ENCODE measurements at places on chromosomes 5 and 9.

DNA sequence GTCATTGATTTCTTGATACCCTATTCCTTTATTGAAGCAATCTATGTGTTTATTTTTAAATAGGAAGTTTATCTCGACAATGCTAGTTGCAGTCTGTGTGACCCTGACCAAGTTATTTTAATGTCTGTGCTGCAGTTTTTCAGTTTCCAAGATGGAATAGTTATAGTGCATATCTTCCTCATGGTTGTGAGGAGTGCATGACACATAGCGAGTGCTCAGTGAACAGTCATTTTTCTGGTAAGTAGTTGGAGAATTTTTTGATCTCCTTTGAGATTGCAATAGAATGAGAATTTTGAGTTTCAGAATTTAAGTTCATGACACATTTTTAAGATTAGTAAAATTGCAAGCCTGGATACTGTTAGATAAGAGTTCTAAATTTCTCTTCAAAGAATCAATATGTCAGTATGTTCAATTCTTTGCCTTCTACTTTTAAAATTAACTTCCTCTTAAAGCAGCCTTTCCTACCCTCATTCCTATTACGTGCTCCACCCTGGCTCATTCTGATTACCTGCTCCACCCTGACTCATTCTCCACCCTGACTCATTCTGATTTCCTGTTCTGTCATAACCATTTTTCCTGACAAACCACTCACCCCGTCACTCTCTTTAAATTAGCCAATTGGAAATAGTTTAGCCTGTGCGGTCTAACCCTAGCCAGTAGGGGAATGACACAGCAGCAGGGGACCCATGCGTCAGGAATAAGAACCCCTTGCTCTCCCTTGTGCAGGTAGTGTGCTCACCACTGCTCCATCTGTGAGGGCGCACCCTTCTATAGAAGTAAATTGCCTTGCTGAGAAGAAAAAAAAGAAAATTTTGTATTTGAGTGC, 30.7 kb downstream of the SPIN1 start:
- DNase-seq = no peak

DNA sequence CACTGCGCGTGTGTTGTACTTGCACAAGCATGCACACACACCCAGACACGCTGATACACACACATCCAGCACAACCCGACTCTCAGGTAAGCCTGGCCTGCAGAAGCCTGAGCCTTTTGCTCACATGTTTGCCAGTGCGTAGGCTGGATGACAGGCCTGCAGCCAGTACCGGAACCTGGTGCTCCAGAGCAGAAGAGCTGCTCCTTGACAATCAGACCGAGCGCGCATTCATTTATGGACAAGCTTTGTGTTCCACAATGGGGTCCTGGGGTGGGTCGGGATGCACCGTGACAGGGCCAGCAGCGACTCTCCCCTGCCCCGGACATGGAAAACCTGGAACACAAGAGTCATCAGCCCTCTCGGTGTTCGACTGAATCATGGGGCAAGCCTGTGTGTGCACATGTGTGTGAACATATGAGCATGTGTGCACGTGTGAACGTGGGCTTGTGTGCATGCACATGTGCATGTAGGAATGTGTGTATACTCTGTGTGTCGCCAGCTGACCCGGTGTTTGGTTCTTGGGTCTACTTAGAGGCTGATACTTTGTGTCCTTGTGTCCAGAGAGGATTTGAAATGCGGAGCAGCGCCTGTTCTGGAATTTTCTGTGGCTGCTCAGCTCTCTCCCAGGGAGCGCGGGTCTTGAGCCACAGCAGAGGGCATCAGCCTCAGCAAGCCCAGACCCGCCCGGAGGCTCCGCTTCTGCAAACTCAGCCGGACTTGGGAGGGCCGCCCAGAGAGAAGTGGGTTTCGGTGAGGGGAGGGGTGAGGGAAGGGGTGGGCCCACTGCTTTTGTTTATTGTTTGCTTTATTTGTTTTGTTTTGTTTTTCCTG, 32.2 kb downstream of the IRX4 start:
- DNase-seq = no peak

DNA sequence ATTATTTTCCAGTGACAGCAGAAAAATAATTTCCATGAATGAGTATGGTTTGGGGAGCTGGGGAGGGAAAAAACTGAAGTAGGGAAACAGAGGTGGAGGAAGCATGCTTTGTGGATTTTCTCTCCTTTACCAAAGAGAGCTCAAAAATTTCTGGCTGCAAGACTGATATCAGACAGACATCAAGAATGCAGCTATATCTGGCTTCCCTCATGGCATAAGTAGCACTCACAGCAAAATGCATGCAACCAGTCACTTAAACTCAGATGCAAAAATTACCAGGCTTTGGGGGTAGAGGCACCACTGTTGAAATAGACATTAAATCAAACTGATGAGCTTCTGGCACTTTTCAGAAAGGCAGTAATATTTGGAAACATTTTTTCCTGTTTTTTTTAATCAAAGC, 196.9 kb downstream of the TSSK1B start:
- no peak for DNase-seq

DNA sequence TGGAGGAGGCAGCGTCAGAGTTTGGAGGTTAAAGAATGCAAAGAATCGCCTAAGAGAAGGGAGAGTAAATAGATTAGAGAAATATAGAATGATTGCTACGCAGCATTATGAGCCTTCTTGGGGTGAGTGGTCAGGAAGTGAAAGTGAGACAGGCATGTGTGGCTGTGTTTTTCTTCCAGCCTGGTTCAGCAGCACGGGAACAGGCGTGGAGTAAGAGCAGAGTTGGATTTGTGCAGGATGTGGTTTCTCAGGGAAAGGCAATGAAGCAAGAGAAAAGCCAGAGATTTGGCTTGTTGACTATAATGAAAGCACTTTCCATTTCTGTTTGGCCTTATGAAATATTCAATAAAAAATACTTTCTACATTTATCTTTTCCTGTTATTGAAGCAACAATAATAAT, 34.3 kb upstream of the FRMD3 start:
- DNase-seq = no peak

GRCh38 chr9:91341749-91342148, 20.0 kb downstream of the AUH start:
- no peak for DNase-seq

DNA sequence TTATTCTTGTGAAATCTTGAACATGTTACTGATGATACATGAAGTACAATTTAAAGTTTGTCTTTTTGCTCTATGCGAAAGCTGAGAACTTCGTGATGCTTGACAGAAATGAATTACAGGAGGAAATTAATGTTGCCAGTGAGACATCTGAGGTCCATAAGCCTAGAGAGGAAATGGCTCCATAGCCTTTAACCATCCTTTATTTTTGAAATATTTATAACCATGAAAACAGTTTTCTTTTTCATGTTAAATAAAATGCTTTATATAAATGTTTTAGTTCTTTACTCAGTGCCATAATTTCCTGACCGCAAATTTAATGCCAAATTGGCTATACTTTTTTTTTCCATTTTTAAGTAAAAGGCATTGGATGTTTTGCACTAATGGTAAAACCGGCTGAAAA, 29.1 kb downstream of the F2RL2 start:
- no peak for DNase-seq

DNA sequence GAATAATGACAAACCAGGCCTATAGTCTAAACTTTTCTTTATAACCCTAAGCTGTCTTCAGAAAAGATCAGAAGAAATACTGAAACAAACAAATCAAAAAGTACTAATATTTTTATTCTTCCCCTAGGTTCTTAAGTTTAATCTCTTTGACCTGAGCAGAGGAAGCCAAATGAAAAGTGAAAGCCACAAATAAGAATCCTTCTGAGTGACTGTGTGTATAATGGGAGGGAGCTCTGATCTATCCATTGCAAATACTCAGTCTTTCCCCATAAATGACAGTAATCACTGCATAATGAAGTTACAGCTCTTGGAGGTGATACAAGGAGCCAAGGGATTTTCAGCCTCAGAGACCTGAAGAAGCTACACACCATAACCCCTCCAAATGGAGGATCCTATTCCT, 126.9 kb upstream of the ATP10B start:
- DNase-seq = no peak

DNA sequence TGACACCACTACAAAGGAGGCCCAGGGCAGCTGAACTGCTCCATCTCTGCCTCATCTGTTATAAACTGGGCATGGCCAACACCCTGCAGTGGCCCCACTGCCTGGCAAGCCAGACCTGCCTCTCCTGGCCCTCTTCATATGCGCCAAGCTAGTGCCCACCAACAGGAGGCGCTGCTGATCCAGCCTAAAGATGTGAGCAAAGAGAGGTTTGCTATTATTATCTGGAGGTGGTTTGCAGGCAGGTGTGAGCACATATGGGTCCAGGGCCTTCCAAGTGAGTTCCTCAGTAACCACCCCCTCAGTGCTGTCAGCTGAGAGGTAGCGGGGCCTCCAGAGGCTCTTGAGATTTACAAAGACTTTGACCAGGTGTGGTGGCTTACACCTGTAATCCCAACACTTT, 232.2 kb downstream of the SYK start:
- DNase-seq = peak; percentile 71

DNA sequence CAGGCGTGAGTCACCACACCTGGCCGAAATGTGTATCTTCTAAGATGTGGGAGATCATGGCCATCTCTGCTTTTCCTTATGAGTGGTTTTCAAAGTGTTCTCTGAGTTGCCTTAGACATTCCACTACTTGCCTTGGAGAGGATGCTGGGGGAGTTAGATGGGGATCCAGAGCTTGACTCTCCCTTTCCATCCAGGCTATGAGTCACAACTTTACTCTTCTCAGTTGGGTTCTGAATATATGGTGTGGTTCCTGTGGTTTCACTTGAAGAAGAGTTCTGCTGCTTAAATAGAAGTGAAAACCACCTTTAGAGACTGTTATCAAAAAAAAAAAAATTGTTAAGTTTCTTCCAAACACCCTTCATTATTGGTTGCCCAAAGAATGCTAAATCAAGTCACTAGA, 217.6 kb downstream of the ZNF608 start:
- no peak for DNase-seq

- no peak for DNase-seq
These were observed 37.7 kb upstream of the MRPS30 start for GRCh38 chr5:44770780-44771717.

DNA sequence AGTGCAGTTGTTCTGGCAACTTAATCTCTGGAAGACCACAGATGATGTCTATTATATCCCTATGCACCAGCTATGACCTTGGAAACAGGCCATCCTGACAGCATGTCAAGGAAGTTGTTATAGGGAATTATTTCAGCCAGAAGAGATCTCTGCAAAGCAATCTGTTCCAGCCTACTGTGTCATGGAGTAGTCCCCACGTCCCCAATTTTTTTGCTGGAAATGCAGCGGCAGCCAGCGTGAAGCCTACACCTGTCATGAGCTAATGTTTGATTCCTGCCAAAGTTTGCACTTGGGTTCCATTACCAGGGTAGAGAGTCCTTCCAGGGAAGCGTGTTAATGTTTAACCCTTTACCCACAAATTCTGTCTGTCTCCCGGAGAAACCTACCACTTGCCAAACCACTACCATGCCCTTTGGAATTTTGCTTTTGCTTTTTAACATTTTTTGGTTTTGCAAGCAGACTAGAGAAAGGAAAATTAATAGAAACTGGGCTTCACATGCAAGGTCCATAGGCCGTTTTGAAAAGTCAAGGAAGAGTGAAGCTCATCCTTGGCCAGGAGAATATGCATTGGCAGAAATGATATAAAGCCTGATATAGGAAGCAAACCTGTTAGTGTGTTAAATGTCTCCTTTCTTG, 174.9 kb upstream of the SPRY4 start:
- DNase-seq = no peak

GRCh38 chr9:114238891-114239875, 83.7 kb upstream of the ORM1 start:
- DNase-seq = no peak

DNA sequence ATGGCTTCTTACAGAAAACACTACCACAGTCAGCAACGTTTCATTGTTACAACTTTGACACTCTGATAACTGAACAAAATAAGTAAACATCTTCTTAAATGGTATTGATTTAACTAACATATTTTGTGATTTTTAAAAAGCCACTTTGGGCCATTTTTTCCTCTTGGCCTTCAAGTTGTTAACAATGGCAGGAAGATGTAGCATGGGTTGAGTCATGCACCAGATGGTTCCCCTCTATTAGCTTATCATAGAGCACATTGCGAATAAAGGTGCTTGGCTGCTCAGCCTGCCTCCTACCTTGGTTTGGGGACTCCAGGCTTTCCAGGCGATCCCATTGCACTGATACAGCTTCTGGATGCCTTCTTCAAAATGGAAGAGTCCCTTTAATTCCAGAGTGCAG, 24.1 kb upstream of the CER1 start:
- DNase-seq = no peak

- no peak for DNase-seq
These were observed 201.7 kb downstream of the GADD45G start for GRCh38 chr9:89806371-89807100.

DNA sequence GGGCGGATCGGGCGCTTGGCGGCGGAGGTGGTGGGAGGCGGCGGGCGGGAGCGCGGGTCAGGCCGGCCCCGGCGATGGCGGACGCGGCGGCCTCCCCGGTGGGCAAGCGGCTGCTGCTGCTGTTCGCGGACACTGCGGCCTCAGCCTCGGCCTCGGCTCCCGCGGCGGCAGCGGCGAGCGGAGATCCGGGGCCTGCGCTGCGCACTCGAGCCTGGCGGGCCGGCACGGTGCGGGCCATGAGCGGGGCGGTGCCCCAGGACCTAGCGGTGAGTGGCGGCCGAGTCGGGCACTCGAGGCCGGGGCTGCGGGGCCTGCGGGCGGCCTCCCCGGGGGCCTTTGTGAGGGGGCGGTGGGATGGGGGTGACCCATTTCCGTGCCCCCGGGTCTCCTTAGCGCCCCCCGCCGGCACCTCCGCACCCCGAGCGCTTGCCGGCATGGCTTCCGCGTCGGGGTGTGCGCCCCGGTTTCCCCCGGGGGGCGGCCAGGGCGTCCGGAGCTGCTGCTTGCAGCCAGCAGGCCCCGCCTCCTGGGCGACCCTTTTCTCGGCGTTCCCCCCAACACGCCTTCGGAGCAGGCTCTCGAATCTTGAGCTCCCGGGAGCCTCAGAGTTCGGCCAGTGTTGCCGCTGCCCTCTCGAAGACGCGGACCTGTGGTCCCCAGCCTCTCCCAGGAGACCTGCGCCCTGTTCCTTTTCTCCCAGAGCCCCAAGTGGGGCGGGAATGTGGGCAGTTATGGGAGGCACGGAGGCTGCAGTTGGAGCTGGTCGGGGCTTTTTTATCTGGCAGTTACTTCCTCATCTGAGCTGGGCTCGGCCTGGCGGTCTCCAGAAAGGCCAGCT, 456 bp downstream of the KDM3B start:
- DNase-seq = peak; percentile 51

DNA sequence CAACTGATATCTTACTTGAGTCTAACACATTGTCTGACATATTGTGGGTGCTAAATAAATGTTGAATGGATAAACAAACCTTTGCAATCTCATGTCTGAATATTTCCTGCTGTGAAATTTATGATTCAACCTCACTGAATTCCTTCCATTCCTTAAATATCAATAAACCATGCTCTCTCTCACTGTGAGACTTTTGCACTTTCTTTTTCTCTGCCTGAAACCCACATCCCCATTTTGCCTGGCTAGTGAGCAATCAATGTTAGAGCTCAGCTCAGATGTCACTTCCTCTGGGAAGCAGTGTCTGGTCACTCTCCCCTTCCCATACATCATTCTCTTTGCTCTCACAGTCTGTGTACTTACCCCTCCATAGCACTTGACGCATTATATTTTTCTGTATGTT, 383.7 kb upstream of the TRPC7 start:
- no peak for DNase-seq

Measured in stimulated activated CD4-positive, alpha-beta T cell treated with anti-CD3 and anti-CD28 coated beads, Interleukin-1b, Interleukin-23, amount 100 ng/mL, for 24 hours (primary cell).